ENCODE measurements at places on chromosomes 1 and 21.

GRCh38 chr1:98653123-98653522 is 8.4 kb upstream of the SNX7 start:
- no peak for DNase-seq

DNA sequence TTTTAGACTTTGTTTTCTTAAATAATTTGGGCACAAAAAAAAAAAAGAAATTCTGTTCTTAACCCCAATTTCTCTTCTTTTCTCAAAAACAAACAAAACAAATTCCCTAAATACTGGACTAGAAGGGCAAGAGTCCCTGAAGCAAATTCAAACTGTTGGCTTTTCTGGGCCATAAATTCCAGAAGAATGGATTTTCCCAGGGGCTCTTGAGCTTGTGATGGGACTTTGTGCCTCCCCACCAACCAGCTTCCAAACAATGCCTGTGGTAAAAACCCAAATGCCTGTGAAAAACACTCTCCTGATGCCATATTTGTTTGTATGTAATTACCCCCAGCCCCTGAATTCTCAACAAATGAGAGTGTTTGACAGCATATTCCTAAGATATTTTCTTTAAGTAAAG is 55.4 kb downstream of the SGIP1 start:
- DNase-seq, result no peak

DNA sequence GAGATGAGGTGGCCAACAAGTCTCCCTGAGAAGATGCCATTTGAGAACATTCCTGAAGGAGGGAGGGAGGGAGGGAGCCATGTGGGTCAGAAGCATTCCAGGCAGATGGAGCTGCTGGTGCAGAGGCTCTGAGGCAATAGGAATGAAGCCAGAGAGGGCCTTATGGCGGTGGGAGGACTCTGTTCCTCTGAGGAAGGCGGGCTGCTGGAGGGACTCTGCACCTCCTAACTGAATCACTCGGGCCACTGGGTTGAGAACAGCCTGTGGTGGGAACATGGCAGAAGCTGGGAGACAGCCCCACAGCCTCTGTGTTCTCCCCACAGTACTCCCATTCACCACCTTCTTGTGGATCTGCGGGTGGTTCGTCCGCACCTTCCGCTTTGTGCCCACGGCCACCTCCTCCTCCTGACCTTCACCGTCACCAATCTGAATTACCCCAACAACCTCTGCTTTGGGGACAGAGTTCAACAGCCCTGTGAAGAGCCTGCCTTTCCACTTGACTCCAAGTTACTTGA is 2.4 kb upstream of the TMEM125 start:
- peak; percentile 71 for DNase-seq

- no peak for DNase-seq
These were observed 17.8 kb downstream of the C1orf198 start for GRCh38 chr1:230850547-230850946.

- DNase-seq, result peak; percentile 46
These were observed 14.6 kb upstream of the SLC2A1 start for GRCh38 chr1:42973286-42973685.

DNA sequence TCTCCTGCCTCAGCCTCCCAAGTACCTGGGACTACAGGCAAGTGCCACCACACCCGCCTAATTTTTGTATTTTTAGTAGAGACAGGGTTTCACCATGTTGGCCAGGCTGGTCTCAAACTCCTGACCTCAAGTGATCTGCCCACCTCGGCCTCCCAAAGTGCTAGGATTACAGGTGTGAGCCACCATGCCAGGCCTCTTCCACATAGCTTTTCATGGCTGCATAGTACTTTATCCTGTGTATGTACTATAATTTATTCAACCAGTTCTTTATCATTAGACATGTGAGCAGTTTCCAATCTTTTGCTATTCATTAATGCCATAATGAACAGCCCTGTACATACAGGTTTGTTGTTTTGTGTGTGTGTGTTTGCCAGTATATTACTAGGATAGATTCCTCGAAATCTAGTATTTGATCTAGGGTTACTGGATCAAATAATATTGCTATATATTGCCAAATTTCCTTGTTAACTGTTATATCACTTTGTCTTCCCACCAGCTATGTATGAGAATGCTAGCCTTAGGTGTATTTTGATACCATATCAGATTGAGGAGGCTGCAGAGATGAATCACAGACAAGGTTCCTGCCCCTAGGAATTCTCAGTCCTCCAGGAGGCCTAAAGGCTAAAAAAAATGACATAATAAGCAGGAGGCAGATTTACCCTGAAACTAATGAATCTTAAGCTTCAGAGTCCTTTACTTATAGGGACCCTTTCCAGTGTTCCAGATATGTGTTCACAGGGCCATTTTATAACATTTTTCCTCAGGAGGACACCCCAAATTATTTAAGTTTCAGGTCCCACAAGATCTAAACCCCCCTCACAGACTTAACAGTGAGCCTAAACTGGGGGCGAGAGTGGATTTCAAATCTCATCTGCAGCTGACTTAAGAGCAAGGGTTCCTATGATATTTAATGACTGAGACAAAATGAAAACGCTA is 2.1 kb upstream of the PDIK1L start:
- DNase-seq, result no peak

GRCh38 chr1:44049839-44050238 is 18.6 kb upstream of the SLC6A9 start:
- DNase-seq, result peak; percentile 96
